IPS-NIHi11 (cell line): ENCODE measurements at places on chromosomes 6 and 20.
A peak's percentile ranks its signal among the peaks of the same experiment; 100 is the strongest.

- DNase-seq: peak; percentile 66
Observed at GRCh38 chr6:3231247-3232016, 4.0 kb upstream of the TUBB2B start.

DNA sequence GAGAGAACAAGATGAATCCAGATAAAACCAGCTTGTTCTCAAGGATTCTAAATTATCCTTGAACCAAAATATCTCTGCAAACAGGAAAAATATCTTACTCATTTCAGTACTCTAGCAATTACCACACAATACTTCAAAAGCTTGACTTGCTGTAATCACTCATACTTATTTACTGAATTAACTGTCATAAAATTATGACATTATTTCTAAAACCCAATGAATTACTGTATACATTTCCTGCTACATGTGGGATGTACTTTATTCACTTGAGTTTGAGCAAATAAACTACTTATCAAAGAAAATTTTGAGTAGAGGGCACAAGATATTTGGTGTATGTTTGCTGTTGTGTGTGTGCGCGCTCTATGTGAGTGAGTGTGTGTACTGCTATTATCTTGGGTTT, 9.7 kb downstream of the EIF2S2 start:
- DNase-seq: no peak

- no peak for DNase-seq
Observed at GRCh38 chr6:104896914-104897313, 37.2 kb upstream of the HACE1 start.

GRCh38 chr6:21609881-21610329, 16.4 kb downstream of the SOX4 start:
- DNase-seq: no peak

GRCh38 chr20:17878069-17878911, 90.3 kb downstream of the SNX5 start:
- DNase-seq: no peak

DNA sequence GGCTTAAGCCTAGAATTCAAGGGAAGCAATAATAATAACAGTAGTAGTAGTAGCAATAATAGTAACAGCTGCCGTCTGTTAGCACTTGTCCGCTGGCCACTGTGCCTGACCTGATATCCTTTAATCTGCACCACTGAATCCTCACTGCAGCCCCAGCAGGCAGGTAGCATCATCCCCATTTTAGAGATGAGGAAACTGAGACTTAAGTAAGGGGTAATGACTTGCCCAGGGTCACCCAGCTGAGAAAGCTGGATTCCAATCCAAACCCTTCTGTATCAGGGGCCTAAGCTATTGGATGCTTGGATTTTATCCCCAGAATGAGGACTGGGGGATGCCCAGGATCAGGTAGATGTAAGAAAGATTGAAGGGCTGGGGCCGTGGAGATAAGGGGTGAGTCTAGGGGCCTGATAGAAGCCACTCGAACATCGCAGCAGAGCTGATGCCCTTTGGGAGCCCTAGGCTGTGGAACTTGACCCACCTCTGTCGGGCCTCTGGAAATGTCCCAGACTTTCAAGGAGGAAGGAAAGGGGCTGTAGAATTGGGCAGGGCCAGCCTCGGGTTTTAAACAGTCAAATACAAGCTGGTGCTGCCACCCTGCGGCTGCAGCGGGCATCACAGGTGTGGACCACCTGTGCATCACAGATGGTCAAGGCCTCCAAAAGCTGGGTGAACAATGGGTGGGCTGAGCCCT, 102.1 kb upstream of the MYL9 start:
- peak; percentile 86 for DNase-seq

DNA sequence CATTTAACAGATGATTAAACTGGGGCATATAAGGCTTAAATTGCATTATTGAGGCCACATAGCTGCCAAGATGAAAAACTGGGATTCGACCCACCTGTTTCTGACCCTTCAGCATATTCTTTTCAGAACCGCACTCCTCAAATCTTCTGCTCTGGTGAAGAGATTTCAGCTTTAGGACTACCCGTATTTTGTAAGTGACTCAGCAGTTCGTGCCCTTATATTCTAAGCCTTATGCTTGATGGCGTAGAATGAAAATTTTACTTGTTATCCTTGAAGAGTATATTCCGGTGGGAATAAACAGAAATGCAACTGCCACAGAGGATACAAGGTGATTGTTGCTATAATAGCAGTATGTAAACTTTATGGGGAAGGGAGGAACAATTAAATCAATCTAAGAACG, 657.1 kb downstream of the DOK5 start:
- no peak for DNase-seq

GRCh38 chr20:52789716-52790115, 182.4 kb upstream of the TSHZ2 start:
- no peak for DNase-seq

DNA sequence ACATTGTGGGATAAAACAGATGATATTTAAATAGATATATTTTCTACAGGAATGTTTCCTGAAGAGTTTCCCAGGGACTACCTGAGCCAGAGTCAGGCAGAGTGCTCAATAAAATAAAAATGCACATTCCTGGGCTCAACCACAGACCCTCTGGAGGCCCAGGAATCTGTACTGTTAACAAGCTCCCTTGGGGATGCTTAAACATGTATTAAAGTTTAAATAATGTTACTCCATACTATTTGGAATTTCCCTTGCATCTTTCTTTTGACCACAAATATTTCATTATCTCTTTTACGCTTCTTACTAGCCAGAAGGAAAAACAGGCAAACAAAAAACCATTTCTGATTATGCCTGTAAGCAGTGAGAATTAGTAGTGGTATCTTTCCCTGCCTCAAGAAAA, 42.3 kb downstream of the GPR63 start:
- no peak for DNase-seq

DNA sequence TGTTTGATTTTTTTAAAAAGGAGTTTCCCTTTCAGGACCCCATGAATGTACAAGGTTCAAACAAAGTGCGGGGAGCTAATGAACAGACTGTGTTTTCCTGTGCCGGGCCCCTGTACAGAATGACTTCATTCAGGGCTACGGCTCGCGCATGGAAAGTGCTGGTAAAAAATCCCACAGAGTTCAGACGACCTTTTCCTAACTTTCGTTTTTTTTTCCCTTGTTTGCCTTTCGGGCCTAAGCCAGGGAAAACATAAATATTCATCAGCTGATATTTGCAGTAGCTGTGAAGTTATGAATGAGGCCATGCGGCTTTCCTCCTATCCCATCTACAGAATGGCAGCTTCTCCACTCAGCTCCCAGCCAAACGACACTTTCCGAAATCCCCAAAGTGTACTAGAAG, 74.0 kb downstream of the HAO1 start:
- DNase-seq: no peak

DNA sequence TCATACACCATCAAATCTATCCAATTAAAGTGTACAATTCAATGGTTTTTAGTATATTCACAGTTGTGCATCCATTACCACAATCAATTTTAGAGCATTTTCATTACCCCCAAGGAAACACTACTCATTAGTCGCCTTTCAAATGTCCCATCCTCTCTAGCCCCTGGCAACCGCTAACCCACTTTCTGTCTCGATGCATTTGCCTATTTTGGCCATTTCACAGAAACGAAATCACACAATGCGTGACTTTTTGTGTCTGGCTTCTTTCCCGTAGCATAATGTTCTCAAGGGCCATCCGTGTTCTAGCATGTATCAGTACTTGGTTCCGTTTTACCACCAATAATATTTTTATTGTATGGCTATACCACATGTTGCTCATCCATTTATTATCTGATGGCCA, 51.7 kb downstream of the PPP1R3G start:
- no peak for DNase-seq

DNA sequence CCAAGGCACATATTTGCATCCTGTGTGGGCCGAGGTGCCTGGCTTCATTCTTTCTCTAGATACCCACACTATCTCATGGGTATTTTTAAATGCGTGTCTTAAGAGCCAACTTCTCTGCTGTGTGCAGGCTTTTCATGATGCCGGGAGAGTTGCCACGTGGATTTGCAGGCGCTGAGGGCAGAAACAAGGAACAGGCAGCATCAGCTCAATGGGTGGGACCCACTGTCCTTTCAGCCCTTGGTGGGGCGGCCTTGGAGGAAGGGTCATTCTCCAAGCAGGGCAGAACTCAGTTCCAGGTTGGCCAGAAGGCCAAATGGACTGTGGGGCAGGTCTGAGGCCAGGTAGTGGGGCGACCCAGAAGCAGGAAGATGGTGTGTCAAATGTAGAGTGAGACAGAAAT, 84.7 kb downstream of the PHACTR3 start:
- DNase-seq: no peak

GRCh38 chr6:18186033-18186432, 30.8 kb downstream of the KDM1B start:
- DNase-seq: peak; percentile 66

- DNase-seq: no peak
Observed at GRCh38 chr6:13402711-13403110, 74.4 kb upstream of the TBC1D7 start.

DNA sequence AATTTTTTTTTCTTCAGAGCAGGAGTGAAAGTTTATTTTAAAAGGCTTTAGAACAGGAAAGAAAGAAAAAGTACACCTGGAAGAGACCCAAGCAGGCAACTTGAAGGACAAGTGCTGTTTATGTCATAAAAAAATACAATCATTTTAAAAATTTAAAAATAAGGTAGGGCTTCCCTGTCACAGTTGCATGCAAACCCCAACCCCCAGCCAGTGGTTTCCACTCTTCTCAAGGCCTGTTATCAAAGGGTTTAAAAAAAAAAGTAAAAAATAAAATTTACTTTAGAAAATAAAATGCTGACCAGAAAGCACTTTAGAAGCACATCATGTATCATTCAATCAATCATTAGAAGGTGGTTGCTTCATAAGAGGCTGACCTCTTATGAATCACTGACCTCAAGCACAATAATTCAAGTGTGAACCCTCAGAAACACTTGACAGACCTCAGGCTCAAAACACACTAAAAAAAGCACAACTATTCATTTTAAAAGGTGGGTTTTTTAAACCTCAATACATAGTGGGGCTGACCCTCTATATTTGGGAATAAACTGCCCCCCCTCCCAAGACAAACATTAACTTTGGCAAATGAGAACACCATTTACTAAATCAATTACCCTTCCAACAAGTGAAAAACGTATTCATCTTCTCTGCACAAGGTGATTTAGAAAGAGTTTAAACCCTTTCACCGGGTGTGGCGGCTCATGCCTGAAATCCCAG, 15.6 kb downstream of the ILRUN start:
- no peak for DNase-seq

DNA sequence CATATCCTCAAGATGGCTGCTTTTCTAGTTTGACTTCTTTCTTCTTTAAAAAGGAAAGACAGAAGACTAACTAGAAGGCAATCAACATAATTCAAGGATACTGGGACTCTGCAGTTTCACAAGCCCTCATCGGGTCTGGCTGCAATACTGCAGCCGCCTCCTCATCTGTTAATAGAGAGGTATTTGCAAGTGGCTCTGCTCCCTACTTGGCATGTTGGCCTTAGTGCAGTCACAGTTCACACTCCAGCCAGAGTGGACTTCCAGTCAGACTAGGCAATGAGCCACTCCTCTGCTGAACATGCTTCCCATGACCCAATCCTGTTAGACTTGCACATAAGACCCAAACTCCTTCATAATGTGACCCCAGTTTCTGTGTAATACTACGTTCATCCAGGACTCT, 141.9 kb upstream of the ENPP5 start:
- DNase-seq: no peak

- no peak for DNase-seq
Observed at GRCh38 chr20:20614391-20614790, 98.1 kb downstream of the RALGAPA2 start.

DNA sequence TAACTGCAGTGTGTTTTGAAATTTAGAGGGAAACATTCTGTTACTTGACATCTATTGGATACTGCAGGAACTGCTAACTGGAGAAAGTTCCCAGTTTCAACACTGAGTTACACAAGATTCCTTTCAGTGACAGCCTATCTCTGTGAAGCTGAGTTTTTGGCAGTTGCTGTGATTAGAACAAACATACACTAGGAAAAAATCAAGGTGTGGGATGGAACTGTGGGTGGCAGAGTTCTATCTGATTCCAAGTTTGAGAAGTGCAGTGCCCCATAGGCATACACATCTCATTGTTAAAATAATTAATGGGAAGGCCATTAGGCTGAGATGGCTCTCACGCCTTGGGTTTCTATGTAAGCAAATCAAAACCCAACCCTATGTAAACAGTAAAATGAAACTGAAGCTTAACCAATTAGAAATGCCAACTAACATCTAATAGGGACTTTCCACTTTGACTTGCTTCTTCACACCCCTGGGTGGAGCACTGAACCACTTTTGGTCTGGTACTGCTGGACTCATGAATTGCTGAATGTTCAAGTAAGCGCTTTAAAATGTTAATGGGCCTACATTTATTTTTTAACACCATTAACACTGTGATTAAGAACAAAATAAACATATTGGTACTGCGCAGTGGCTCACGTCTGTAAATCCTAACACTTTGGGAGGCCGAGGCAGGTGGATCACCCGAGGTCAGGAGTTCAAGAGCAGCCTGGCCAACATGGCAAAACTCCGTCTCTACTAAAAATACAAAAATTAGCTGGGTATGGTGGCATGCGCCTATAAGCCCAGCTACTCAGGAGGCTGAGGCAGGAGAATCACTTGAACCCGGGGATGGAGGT, 55.2 kb upstream of the TBC1D7 start:
- DNase-seq: no peak

GRCh38 chr6:6650839-6651238, 62.3 kb downstream of the LY86 start:
- DNase-seq: no peak

GRCh38 chr20:44576297-44576696, 6.1 kb upstream of the PKIG start:
- DNase-seq: peak; percentile 31

DNA sequence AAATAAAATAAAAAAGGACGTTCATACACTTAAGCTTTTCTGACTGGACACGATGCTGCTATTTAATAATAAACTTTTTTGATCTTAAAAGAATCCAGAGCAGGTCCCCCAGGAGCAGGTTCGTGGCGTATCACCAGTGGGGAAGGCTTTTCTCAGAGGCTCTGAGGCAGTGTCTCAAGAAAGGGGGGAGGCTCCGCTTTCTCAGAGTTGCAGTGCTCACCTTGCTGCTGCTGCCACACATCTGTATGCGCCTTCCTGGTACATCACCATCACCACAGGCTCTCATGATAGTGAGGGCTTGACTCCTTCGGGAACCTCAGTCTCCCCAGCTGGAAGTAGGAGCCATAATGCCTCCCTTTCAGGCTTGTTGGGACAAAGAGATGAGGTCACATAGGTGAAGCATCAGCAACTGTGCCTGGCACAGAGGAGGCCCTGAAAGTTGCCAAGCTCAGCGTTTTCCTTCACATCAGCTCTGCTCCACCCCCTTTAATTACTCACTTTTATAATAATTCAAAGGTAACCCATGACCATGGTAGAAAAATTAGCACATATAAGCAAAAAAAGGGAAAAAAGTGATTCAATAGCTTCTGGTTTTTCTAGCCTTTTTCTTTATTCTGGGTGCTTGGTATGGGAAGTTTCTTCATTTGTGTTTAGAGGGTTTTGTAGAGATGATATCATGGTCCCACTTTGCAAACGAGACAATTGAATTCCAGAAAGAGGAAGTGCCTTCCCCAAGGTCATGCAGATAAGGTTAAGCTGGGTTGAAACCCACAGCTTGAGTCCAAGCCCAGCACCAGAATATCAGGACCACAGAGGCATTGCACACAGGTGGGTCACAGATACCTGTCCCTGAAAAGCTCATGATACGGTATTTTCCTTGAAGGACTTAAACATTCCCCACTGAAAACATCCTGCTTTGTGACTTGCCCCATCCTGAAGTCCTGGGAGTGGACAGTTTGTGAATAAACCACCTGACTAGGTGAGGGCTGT, 24.5 kb downstream of the SRSF3 start:
- no peak for DNase-seq
